Inflammatory macrophage treated with lipopolysaccharide for 1 hour (primary cell): ENCODE measurements at places on chromosomes 7 and 10.
A peak's percentile ranks its signal among the peaks of the same experiment; 100 is the strongest.

DNA sequence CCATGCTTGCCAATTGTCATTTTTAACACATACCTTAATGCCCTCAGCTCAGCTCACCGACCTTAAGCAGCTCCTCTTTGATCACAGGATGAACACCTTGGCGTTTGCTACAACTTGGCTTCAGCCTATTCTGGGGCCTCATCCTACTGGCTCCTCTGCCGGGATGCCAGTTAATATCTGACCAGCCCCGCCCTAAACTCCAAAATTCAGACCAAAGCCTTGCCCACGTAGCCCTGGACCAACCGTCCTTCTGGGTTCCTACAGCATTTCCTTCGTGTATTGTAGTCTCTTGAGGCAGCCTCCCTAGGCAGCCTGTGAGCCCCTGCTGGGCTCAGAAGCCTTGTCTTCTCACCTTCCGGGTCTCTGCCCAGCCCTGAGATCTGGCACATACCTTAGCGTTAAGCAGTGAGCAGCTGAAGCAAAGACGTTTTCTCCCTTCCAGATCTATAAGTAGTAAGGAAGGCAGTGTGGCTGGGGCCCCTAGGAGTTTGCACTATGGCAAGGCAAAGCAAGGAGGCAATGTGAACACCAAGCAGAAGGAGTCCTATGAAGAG, 836 bp downstream of the ENO4 start:
- no peak for DNase-seq

GRCh38 chr10:11285171-11285570, 267.5 kb downstream of the CELF2 start:
- no peak for DNase-seq

- no peak for DNase-seq
Observed at GRCh38 chr7:115478426-115478825, 552.1 kb downstream of the TFEC start.

DNA sequence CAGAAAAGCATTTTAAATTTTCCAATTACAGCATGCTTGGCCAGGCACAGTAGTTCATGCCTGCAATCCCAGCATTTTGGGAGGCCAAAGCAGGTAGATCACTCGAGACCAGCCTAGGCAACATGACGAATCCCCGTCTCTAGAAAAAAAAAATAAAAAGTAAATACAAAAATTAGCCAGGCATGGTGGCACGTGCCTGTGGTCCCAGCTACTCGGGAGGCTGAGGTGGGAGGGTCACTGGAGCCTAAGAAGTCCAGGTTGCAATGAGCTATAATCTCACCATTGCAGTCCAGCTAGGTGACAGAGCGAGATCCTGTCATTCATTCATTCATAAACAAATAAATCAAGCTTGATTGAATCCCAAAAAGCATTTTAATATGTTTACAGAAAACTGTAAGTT, 234.9 kb downstream of the PARD3 start:
- no peak for DNase-seq

DNA sequence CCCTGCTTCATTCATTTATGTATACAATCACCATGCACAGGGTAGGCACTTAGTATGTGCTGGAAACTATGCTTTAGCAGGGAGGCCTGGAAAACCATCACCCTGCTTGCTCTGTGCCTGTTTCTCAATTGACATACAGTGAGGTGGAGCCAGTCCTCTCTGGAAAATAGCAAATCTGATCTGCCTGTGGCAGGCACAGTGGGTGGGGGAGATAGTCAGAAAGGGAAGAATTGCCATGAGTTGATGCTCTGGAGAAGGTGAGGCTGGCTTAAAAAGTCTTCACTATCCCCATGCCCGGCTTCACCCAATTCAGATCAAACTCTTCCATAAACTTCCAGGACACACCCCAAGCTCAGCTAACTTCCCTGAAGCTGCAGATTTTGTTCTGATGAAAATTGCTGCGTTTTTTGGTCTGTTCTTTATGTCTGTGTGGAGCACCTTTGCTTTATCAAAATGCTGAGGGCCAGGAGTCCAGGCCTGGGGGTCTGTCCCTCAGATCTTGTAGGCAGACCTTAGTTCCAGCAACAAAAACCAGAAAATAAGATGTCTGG, 84.8 kb downstream of the ANK3 start:
- no peak for DNase-seq

- peak; percentile 33 for DNase-seq
Observed at GRCh38 chr10:72935361-72935760, 19.2 kb downstream of the PLA2G12B start.

- DNase-seq = no peak
Observed at GRCh38 chr10:3573498-3573897, 211.5 kb downstream of the KLF6 start.

DNA sequence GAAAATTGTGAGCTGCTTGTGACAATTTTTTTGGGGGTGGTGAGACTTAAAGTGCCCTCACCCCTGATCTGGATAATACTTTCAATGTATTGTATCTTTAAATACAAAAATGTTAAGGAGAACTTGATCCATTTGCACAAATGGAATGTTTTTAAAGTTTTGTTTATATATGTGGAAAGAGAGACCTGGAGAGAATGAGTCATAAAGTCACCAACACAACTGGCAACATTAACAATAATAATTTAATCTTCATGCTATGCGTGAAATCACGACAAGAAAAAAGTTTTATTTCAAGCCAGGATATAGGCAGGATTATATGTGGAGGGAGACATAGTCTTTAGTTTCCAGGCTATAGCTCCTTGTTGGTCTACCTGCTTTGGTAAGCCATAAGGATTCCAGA, 537.5 kb downstream of the GPAM start:
- DNase-seq = no peak

DNA sequence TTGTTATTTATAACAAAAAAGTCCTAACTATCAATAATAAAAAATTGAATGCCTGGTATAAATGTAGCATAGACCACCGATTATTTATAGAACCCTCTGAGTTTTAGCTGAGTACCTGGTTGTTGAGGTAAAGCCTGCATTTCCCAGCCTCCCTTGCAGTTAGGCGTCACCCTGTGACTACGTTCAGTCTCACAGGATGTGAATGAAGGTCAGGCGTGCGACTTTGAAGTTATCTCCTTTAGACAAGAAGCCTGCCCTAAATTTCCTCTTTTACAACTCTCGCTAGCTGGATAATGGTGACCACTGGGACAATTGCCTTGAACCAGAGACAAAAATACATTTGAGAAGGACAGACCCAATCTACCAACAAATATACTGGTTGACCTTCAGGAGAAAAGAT, 67.5 kb upstream of the TES start:
- no peak for DNase-seq

GRCh38 chr10:92219559-92219958, 71.3 kb downstream of the CPEB3 start:
- no peak for DNase-seq

DNA sequence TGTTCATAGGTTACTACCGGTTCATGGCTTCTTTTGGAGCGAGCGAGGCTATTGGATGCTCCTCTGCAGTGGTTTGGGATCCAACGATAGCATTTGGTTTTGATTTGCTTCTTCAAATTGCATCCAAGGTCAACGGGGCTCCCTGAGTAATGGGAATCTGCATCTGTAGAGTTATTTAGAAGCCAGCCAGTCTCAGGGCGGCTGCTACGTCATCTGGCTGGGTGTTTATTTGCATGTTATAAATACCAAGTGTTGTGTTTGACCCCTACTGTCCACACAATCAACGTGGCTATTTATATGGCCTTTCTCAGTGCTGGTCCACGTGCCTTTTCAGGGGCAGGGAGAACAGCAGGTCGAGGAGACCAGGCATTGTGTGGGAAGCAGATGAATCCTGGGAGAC, 137.7 kb downstream of the PRPF18 start:
- DNase-seq = no peak

DNA sequence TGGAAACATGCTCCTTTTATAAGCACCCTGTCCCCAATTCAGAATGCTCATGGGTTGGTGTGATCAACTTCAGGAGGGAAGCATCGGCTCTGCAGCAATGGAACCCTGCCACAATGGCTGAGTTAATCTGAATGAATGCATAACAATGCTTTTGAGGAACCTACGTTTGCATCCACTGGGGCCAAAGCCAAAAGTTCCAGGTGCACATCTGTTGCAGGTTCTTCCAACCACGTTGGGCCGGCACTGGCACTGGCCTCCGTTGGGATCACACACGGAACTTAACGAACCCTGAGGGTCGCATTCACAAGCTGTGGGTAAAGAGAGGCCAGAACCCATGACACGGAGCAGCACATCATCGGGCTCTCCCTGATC, 43.4 kb downstream of the LAMB1 start:
- no peak for DNase-seq

GRCh38 chr10:98967601-98968000, 268.1 kb downstream of the HPSE2 start:
- DNase-seq = no peak

DNA sequence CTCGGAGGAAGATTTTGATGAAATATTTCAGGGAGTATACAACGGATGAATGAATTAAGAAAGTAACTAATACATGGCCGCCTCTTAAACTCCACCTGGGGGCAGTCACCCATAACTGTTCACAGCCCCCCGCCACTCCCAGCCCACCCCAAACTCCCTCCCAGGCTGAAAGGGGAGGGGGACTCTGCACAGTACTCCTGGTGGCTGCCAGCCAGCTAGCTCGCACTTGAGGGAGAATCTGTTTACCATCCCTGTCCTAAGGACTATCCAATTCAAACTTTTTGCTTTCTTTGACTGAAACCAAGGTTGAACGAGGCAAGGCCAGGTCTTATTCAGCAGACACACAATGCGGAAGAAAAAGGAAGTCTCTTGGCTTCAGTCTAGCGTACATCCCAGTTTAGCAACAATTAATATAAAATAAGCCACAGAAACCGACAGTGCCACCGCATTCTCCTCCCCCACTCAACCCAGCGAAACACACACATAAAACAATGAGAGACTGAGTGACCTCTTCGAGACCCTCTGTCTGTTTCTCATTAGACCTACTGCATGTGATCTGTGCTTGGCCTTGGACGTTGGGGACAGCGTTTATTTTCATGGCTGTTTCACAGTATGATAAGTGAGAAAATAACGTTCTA, 219.5 kb downstream of the GLI3 start:
- DNase-seq = no peak

- DNase-seq = no peak
Observed at GRCh38 chr10:44921061-44921460, 9.9 kb downstream of the TMEM72 start.

- no peak for DNase-seq
Observed at GRCh38 chr10:15374566-15374965, 3.5 kb upstream of the FAM171A1 start.

- DNase-seq = no peak
Observed at GRCh38 chr10:96281444-96282029, 10.2 kb upstream of the BLNK start.

DNA sequence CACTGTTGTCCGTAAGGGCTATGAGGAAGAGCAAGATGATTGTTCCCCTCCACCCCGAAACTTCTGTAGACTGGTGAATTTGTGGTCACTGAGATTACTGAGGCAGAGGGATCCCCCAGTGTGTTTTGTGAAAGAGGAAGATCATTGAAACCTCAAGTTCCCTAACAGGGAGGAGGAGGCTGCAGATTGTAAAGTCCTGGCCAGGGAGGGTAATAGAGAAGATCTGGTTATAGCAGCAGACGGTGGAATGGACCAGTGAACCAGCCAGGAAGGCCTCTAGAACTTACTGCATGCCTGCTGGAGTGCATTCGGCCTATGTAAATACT, 31.1 kb downstream of the LMTK2 start:
- DNase-seq = peak; percentile 81

- no peak for DNase-seq
Observed at GRCh38 chr7:142795339-142795863, 24.6 kb downstream of the PRSS2 start.

GRCh38 chr7:77570330-77571011, 33.4 kb downstream of the PTPN12 start:
- peak; percentile 88 for DNase-seq

DNA sequence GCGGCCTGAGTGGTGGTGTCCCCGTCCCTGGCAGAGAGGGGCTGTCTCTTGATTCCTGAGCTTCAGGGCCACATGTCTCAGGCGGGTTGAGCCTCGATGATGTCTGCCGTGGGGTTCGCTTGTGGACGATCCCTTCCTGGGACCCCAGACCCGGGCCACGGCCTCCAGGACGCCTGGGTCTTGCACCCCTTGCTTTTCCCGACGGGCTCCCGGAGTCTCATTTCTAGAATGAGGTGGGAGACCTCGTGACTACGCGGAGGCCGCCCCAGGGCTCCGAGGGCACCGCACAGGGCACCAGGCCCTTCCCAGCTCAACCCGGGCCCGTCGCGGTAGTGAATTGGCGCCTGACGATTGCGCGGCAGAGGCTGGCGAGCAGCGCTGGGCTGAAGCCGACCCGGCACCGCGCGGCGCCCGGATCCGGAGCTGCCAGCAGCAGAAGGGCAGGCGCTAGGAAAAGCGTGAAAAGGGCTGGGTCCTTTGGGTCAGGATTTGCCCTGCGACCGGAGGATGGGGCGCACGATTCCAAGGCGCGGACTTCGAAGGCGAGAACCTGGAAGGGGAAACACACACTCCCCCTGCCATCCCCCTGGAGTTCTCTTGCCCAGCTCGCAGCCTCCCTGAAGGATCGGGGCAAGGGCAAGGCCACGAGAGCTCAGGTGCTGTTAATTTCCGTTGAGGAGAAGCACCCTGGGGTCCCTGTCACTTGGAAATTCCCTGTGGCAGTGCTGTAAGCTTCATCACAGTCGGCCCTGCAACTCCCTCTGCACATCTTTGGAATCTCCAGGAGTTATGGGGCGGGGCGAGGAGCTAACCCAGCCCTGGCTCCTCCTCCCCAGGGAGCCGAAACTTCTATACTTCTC, 15.5 kb downstream of the TLX1 start:
- DNase-seq = no peak

GRCh38 chr10:50508315-50509051, 115.3 kb downstream of the SGMS1 start:
- DNase-seq = no peak

DNA sequence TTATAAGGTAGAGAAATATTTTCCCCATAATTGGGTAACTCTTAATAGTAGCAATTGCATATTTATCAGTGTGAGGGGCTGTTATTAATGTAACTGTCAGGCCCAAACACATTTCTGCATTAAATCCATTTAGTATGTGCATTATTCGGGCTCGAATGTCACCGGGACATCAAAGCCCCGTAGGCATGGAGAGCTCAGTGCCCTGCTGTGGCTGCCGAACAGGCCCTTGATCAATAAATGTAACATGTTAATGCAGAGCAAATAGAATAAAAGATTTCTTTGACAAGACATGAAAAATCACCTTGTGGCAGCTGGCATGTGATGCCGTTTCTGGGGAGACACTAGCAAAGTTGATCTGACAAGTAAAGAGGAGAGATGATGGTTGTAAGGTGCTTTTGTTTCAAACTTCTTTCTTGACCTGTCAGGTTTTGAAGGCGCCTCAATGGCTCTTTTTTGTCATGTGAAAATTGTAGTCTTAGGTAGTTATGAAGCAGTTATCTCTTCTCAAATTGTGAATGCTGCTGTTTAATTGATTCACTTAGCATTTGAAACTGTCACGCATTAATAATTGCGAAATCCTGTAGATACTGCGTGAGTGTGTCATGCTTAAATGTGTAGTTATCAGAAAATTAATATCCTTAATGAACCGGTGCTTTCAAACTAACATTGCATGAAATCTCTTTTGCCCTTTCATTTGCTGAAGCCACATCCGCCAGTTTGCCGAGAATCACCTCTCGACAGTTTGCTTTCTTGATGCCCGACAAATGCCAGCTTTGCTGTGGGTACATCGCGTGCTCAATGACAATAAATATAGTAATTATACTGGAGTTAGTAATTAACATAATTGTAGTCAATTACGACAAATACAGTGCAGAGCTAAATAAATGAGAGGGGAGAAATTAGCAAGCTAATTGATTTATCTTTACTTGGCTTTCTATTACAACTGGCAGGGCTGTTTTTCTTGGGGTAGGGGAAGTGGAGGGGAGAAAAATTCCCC, 19.5 kb downstream of the LRMDA start:
- no peak for DNase-seq
